ENCODE measurements at places on chromosomes 12 and 14.

- DNase-seq: no peak
These were observed 53.1 kb downstream of the RERG start for GRCh38 chr12:15168026-15168678.

DNA sequence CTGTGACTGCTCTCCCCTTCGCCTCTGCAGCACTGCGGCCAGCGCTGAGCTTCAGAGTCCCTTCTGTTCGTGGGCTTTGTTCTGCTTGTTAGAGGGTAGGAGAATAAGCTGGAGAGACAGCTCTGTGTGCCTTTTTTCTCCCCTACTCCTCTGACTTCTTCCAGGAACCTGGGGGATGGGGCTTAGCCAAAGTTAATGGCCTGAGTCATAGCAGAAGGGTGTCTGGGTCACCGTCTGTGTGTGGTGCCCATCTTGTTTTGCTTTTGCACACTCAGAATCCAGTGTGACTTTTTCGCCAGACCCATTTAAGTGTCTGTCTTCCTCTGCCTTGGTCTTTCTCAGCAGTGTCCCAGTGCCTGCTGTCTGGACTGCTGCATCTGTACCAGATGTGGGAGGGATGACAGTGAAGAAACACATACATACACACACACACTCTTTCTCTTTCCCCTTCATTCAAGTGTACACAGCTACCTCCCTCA is 3.0 kb downstream of the KIF5A start:
- DNase-seq: no peak

DNA sequence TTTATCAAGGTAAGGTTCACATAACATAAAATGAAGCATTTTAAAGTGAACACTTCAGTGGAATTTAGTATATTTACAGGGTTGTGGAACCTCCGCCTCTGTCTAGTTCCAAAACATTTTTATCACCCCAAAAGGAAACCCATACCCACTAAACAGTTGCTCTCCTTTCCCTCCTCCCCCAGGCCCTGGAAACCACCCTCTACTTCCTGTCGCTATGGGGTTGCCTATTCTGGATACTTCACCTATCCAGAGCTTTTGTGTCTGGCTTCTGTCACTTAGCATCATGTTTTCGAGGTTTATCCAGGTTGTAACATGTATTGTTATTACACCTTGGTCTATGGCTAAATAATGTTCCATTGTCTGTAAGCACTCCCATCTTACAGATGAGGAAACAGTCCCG is 27.7 kb upstream of the ZFP36L1 start:
- DNase-seq: no peak

DNA sequence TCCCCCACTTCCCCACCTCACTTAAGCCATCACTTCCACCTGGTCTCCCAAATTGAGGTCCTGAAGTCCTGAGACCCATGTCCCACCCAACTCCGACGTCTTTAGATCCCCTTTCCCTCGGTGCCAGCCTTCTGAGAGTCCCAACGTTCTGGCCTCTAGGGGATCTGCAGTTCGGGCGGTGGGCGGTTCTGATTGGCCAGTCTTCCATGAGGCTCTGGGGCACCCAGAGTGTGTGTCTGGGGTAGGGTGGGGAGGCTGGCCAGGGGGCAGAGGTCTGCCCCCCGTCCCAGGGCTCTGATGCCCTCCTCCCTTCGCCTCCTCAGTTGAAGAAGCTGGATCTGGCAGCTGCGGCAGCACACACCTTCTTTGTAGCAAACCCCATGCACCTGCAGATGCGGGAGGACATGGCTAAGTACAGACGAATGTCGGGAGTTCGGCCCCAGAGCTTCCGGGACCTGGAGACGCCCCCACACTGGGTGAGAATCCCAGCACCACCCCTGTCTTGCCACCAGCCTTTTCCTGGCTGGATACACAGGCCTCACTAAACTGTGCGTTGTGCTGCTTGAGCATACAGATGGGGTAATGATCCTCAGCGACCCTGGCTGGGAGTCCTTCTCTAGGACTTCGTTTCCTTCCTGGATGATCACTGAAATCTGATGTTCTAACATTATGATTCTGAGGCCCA is 1.5 kb downstream of the P3H3 start:
- no peak for DNase-seq

DNA sequence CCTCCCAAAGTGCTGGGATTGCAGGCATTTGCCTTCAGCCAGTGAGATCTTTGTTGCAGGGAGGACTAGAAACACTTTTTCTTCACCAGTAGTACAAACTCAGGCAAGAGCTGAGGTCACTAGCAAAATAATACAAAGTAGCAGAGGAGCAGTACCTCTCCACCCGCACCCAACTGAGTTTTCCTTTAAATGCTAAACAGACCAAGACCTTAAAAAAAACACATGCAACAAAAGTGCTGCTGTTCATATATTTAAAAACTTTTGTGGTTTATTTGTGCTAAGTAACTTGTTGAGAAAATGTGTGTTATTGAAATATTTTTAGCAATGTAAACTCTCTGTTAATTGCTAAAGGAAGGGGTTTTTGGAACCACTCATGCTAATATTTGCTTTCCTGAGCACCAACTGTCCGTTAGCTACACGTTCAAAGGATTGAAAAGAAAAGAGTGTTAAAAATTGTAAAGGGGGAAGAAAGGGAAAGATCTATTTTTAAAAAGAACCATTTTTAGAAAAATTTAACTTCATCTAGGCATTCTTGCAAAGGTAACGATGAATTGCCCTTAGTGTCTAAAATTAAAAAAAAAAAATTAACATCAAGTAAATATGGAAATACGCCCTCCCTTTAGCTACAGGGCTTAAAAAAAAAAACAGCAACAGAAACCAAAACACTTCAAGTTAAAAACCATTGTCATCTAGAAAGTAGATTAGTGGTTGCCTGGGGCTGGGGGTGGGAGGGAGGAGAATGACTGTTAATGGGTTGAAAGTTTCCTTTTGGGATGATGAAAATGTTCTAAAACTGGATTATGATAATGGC is 114.0 kb upstream of the KRAS start:
- no peak for DNase-seq

DNA sequence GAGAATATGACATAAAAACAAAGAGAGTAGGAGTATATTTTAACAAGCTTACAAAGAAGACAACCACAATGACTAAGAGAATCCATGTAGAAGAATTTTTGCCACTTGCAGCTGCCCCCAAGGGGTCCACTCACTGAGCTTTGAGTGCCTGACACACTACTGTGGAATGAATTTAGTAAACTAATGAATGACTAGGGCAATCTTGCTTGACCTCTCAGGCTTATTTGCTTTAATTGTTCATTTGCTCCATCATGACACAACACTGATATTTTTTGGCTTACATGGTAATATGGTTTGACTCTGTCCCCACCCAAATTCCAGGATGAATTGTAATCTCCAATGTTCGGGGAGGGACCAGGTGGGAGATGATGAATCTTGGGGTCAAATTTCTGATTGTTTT is 249.1 kb upstream of the FAR2 start:
- no peak for DNase-seq

DNA sequence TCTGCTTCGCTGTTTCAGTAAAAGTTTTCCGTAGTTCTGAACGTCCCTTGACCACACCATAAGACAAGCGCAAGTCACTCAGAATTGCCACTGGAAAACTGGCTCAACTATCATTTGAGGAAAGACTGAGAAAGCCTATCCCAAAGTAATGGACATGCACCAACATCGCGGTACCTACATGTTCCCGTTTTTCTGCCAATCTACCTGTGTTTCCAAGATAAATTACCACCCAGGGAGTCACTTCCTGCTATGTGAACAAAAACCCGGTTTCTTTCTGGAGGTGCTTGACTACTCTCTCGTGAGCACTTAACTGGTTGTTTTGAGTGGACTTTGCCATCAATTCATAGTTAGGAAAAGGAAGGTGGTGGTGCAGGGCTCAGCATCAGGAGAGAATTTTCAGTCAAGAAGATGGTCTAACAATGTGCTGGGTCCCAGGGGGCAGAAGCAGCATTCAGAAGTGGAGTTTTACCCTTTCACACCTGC is 1.4 kb downstream of the EGLN3 start:
- DNase-seq: no peak

DNA sequence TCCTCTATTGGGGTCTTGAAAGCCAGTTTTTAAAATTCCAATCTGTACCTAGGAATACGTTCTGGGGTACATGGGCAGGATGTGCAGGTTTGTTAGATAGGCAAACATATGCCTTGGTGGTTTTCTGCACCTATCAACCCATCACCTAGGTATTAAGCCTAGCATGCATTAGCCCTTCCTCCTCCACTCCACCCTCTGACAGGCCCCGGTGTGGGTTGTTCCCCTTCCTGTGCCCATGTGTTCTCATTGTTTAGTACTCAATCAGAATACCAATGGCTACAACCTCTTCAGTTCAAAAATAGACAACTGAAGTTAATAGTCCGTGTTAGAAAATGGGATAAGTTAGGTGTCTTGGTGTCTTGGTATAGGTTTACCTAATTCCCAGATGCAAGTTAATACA is 3.4 kb downstream of the NTS start:
- no peak for DNase-seq

- no peak for DNase-seq
These were observed 85.4 kb upstream of the TMEM260 start for GRCh38 chr14:56494167-56494566.

DNA sequence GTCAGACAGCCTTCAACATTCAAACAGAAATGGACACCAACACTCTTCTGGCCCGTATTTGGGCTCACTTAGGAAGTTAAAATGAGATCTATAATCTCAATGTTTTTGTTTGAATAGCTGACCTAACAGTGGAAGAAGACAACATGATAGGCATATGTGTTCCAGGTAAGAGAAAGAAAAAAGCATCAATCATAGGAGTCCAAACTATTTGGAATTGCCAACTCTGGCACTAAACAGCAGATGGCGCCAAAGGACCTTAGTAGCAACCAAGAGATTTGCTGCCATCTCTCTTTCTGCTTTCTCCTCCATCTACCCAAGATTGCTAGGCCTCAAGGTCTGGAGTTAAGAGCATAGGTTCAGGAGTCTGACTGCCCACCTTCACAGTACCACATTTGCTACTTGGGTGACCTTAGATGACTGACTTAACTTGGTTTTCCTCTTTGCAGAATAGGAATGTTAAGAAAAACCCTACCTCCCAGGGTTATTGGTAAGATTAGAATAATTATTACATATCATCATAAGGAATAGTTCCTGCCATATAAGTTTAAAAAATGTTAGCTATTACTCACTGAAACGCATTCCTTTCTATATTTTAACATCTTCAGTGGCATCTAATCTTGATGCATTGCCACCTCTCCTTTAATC is 30.2 kb downstream of the PEX5 start:
- DNase-seq: peak; percentile 42

DNA sequence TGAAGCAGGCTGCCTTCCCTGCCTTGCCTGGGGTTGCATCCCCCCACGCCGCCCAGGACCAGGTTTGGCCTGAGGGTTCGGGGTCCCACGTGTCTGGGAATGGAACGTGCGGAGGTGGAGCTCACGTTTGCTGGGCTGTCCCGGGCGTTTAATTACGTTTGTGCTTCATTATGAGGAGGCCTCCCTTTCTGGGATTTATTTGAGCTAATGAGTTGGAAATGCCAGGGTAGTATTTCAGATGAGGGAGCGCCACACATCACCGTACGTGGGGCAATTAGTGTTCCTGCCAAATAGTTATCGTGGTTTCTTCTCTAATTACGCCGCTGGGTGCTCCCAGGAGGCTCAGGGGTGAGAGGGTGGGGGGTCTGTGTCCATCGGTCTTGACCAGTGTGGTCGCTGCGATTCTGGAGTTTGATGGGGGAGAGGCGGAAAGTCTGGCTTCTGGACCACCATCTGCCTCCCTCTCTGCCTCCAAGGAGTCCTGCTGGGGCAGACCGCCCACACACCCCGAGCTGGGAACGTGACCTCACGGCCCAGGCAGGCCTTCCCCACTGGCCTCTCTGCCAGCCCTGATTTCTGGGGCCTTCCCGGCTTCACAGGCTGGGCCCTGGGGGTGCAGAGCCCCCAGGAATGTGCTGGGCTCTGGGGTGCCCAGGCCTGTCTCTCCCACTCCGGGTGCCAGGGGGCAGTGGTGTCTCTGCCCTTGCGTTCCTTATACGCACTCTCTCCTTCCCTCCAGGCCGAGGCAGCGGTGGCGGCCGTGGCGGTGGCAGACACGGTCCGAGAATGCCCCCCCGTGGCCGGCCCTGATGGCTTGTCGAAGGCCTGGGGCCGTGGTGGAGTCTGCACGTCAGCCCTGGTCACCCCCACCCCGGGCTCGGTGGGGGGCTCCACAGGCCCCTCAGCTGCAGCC is 18.9 kb downstream of the KIF26A start:
- DNase-seq: no peak

DNA sequence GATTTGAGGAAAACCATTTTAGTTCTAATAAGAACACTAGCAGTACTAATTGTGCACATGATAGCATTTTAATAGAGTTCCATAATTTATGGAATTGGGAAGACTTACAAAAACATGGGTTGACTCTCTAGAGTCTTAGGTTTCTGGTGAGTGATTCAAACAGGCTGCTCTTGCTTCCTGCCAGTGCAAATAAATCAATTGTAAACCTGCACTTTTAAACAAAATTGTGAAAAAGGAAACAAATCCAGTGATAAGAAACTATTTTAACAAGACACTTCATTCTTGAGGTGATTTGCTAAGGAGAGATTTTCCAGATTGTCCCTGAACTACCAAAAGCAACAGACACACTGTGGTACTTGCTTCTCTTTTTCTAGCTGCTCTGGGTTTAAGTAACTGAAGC is 112.2 kb downstream of the CACNA1C start:
- no peak for DNase-seq

GRCh38 chr12:99131751-99132199 is 486.7 kb downstream of the APAF1 start:
- no peak for DNase-seq

Data from renal cortex interstitium (tissue), 15 donors.